ENCODE measurements at places on chromosomes 12 and 14. TPM values are rescaled to one million over a fixed set of nuclear protein-coding genes. Genes with fewer than 3 reads are reported as not detected.

DNA sequence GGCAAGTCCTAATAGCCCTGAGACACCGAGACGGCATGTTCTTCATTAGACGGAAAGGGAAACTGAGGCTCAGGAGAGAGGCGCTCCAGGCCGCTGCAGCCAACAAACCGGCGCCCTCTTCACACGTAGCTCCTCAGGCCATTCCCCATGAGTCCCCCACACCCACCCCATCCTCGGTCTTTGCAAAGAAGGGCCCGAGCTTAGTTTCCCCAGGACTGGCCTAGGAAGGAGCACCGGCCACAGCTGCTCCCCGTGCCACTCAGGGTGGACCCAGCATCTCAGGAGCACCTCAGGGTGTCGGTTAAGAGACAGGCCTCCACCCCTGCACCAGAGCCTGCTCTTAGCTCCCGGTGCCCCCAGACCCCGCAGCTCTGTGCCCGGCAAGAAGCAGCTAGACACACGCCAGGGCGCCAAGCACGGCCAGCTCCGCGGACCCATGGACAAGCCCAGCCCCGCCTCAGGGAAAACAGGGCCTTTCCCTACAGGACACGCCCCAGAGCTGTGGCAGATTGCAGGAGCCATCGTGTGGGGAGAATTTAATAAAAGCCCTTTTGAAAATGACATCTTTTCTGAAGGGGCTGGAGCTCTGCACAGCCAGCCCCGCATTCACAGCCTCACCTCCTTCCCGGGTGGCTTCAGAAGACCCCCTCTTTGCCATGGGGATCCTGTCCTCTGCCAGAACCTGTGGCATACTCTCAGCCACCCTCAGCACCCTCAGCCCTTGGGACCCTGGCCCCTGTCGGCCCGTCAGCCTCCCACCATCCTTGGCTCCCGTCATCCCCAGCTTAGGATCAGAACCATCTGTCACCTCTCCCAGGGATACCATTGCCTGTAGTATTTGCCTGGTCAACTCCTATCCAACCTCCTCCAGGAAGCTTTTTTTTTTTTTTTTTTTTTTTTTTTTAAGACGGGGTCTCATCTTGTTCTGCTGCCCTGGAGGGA, 59.7 kb downstream of the LGMN start:
- H3K4me3 ChIP-seq: no peak overlapping the region
- H3K36me3 ChIP-seq: peaks cover 4% of the 10 kb centered on the region
- no peak overlapping the region for H3K27ac ChIP-seq
- peaks cover 14% of the 10 kb centered on the region for H3K4me1 ChIP-seq
- H3K27me3 ChIP-seq: no peaks in the 10 kb centered on the region
- DNase-seq: no peak

- no peaks in the 10 kb centered on the region for H3K4me1 ChIP-seq
- no peak overlapping the region for H3K4me3 ChIP-seq
- no peak overlapping the region for H3K27ac ChIP-seq
- peaks cover 40% of the 10 kb centered on the region for H3K27me3 ChIP-seq
- DNase-seq: no peak
Observed at GRCh38 chr14:66330916-66331315, 155.3 kb upstream of the CCDC196 start.

DNA sequence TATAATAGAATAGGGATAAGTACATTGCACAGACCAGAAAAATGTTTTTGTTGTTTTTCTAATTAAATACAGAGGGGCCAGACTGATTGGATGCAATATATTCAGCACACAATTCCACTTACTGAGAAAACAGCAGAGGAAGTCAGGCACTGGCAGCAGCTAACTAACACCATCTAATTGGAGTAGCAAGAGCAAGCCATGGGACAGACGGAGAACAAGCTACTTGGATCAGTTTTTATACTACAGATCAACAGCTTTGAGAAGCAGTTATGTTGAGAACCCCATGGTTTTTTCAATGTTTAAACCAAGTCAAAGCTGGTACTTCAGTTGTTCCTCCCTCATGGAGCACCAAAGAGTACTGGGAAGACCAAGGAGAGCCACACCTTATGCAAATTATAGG, 1249.4 kb downstream of the LRFN5 start:
- H3K36me3 ChIP-seq: peaks cover 4% of the 10 kb centered on the region
- H3K4me1 ChIP-seq: no peaks in the 10 kb centered on the region
- H3K4me3 ChIP-seq: no peak overlapping the region

GRCh38 chr14:104660597-104660996, 28.8 kb upstream of the INF2 start:
- H3K4me3 ChIP-seq: no peak overlapping the region
- peaks cover 11% of the 10 kb centered on the region for H3K4me1 ChIP-seq
- H3K27me3 ChIP-seq: peaks cover 36% of the 10 kb centered on the region
- DNase-seq: peak; percentile 12
- H3K36me3 ChIP-seq: peaks cover 11% of the 10 kb centered on the region

GRCh38 chr12:132632521-132633228, 14.1 kb downstream of the P2RX2 start:
- DNase-seq: no peak
- no peak overlapping the region for H3K4me3 ChIP-seq
- no peaks in the 10 kb centered on the region for H3K27me3 ChIP-seq
- H3K4me1 ChIP-seq: no peaks in the 10 kb centered on the region
- H3K36me3 ChIP-seq: peaks cover 23% of the 10 kb centered on the region
- no peak overlapping the region for H3K27ac ChIP-seq

- no peak for DNase-seq
- no peaks in the 10 kb centered on the region for H3K36me3 ChIP-seq
- H3K4me1 ChIP-seq: no peaks in the 10 kb centered on the region
- no peak overlapping the region for H3K27ac ChIP-seq
- H3K4me3 ChIP-seq: no peak overlapping the region
- H3K27me3 ChIP-seq: peaks cover 28% of the 10 kb centered on the region
Observed at GRCh38 chr14:78173346-78174035, 3.3 kb downstream of the NRXN3 start.

DNA sequence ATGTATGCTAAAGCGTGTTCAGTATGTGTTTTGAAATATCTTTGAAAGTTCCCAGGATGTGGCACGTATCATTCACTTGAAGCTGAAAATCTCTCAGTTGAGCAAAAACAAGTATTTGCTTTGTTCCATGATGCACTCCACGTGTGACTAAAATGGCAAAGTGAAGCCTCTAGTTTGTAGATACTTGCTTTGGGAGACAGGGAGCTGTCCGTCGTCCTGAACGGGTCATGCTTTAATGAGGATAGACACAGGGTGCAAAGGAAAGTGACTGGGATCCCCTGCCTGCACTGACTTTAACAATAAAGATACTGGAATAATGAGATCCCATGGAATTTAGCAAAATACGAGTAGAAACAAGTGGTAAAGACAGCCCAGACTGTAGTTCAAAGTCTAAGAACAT, 991.4 kb downstream of the NRXN3 start:
- no peak overlapping the region for H3K4me3 ChIP-seq
- H3K36me3 ChIP-seq: peaks cover 6% of the 10 kb centered on the region
- no peak overlapping the region for H3K27ac ChIP-seq
- DNase-seq: no peak

GRCh38 chr14:76900682-76901081, 74.5 kb downstream of the LRRC74A start:
- no peaks in the 10 kb centered on the region for H3K36me3 ChIP-seq
- no peak for DNase-seq
- H3K27ac ChIP-seq: no peak overlapping the region
- peaks cover 8% of the 10 kb centered on the region for H3K4me1 ChIP-seq

DNA sequence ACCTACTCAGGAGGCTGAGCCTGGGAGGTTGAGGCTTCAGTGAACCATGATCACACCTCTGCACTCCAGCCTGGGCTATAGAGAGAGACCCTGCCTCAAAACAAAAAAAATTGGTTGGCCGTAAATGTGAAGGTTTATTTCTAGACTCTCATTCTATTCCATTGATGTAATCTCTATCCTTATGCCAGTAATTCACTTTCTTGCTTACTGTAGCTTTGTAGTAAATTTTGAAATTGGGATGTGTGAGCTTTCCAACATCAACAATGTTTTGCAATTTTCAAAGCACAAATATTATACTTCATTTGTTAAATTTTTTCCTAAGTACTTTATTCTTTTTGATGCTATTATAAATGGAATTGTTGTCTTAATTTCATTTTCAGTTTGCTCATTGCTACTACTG, 24.6 kb downstream of the LIN52 start:
- no peaks in the 10 kb centered on the region for H3K27me3 ChIP-seq
- H3K36me3 ChIP-seq: peaks cover 7% of the 10 kb centered on the region
- DNase-seq: no peak
- no peaks in the 10 kb centered on the region for H3K4me1 ChIP-seq

DNA sequence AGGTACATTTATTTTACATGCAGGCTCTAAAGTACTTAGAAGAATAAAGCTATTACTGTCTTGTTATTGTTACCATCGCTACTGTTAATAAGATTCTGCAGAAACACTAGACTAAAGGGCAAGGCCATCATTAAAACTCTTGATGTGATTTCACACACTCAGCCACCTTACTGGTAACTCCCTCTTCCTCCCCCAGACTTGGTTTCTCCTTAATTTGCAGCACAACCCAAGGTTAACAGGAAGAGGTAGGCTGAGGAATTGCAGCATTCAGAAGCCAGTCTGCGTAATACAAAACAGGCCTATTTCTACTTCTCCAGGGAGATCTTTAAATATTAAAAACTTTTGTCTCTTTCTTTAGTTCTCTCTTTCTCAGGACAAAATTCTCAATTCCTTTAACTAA, 210.3 kb downstream of the BTG1 start:
- no peak overlapping the region for H3K4me3 ChIP-seq
- peaks cover 2% of the 10 kb centered on the region for H3K27me3 ChIP-seq
- H3K4me1 ChIP-seq: peaks cover 2% of the 10 kb centered on the region
- no peak for DNase-seq

- H3K4me1 ChIP-seq: no peaks in the 10 kb centered on the region
- no peak for DNase-seq
- H3K4me3 ChIP-seq: no peak overlapping the region
Observed at GRCh38 chr14:56471056-56471455, 108.5 kb upstream of the TMEM260 start.

- H3K27me3 ChIP-seq: peaks cover 7% of the 10 kb centered on the region
- H3K4me1 ChIP-seq: no peaks in the 10 kb centered on the region
- no peak overlapping the region for H3K4me3 ChIP-seq
- DNase-seq: no peak
Observed at GRCh38 chr12:24615967-24616411, 332.9 kb downstream of the BCAT1 start.

GRCh38 chr14:57420033-57420432, 29.6 kb downstream of the NAA30 start:
- no peaks in the 10 kb centered on the region for H3K4me1 ChIP-seq
- H3K27ac ChIP-seq: no peak overlapping the region
- no peak overlapping the region for H3K4me3 ChIP-seq
- H3K27me3 ChIP-seq: no peaks in the 10 kb centered on the region
- no peaks in the 10 kb centered on the region for H3K36me3 ChIP-seq

GRCh38 chr12:34097213-34097612, 74.9 kb downstream of the ALG10 start:
- no peak overlapping the region for H3K27ac ChIP-seq
- no peak overlapping the region for H3K4me3 ChIP-seq
- DNase-seq: no peak
- no peaks in the 10 kb centered on the region for H3K4me1 ChIP-seq

- DNase-seq: no peak
- H3K27me3 ChIP-seq: peaks cover 2% of the 10 kb centered on the region
- no peaks in the 10 kb centered on the region for H3K36me3 ChIP-seq
- no peaks in the 10 kb centered on the region for H3K4me1 ChIP-seq
- H3K4me3 ChIP-seq: no peak overlapping the region
Observed at GRCh38 chr12:10095971-10096370, 2.8 kb downstream of the CLEC1A start.

- DNase-seq: no peak
- no peak overlapping the region for H3K27ac ChIP-seq
- no peaks in the 10 kb centered on the region for H3K4me1 ChIP-seq
- no peaks in the 10 kb centered on the region for H3K36me3 ChIP-seq
- H3K27me3 ChIP-seq: no peaks in the 10 kb centered on the region
Observed at GRCh38 chr14:105150368-105151083, 18.1 kb downstream of the JAG2 start.

GRCh38 chr12:92784797-92785562, 82.2 kb downstream of the PLEKHG7 start:
- no peak overlapping the region for H3K27ac ChIP-seq
- H3K4me1 ChIP-seq: no peaks in the 10 kb centered on the region
- H3K27me3 ChIP-seq: no peaks in the 10 kb centered on the region
- H3K36me3 ChIP-seq: no peaks in the 10 kb centered on the region
- no peak overlapping the region for H3K4me3 ChIP-seq
- no peak for DNase-seq

- DNase-seq: no peak
- H3K36me3 ChIP-seq: no peaks in the 10 kb centered on the region
- peak overlapping the region; percentile 80 for H3K4me3 ChIP-seq
- no peaks in the 10 kb centered on the region for H3K27me3 ChIP-seq
- H3K4me1 ChIP-seq: peaks cover 56% of the 10 kb centered on the region
Observed at GRCh38 chr12:116123451-116124258, 153.8 kb downstream of the MED13L start.

DNA sequence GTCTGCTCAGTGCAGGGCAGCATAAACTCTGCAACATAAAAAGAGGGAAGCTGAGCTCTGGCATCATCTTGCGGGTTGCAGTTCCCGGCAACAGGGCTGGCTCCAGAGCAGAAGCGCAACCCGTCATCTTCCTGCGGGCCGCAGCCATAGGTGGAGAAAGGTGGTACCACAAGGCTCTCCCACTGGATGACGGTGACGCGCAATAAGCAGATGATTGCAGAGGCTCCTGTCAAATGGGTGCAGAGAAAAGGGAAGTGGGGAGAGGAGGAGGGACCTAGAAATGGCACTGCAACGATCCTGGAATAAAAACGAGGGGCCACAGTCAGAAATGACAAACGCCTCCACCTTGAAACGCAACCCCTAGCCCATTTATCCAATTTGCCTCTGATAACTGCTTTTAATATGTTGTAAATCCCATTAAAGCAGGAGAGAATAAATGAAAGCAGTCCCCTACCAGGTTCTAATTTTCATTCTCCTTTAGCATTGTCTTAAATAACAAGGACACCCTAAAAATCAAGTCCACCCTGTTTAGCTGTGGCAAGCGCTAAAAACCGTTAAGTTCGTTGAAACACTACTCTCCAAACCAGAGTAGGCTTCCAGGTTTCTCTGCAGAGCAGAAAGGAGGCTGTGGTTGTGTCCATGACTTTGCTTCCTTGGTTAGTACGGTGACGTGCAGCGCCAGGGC, 30.9 kb upstream of the TUBA1C start:
- no peak for DNase-seq
- H3K36me3 ChIP-seq: no peaks in the 10 kb centered on the region
- H3K4me1 ChIP-seq: peaks cover 10% of the 10 kb centered on the region
- H3K27me3 ChIP-seq: no peaks in the 10 kb centered on the region

- no peaks in the 10 kb centered on the region for H3K36me3 ChIP-seq
- no peak overlapping the region for H3K4me3 ChIP-seq
- H3K4me1 ChIP-seq: peaks cover 17% of the 10 kb centered on the region
- no peak overlapping the region for H3K27ac ChIP-seq
- DNase-seq: no peak
Observed at GRCh38 chr12:32025906-32026305, 66.7 kb downstream of the RESF1 start.

DAO gene
- total RNA-seq: not detected

AICDA gene
- not detected for total RNA-seq

GSG1 gene
- not detected for total RNA-seq

APOF gene
- not detected for total RNA-seq

A2ML1 gene
- total RNA-seq: not detected

NPFF gene
- total RNA-seq: not detected

MYO1H gene
- not detected for total RNA-seq

HOXC12 gene
- not detected for total RNA-seq

GDF3 gene
- total RNA-seq: not detected

CCDC175 gene
- total RNA-seq: not detected

IFNG-AS1 gene
- 2.7 TPM for total RNA-seq

LPAR5 gene
- 5.6 TPM for total RNA-seq

Data from natural killer cell treated with Interleukin-12 subunit alpha and Interleukin-12 subunit beta and Interleukin-15 and Interleukin-18, amount 100 ng/mL, for 72 hours (primary cell).